ENCODE measurements at places on chromosomes 12 and 14. TPM values are rescaled to one million over a fixed set of nuclear protein-coding genes. Genes with fewer than 3 reads are reported as not detected.

Gene ZC3H10
- total RNA-seq = 4.2 TPM

Gene OTOGL
- total RNA-seq = 0.40 TPM

Gene FGF6
- 24.7 TPM for total RNA-seq

Gene ATL1
- total RNA-seq = 5.6 TPM

Gene NRL
- total RNA-seq = 1.6 TPM

GRCh38 chr12:93563807-93564538, 8.5 kb upstream of the SOCS2 start:
- peaks cover 11% of the 10 kb centered on the region for H3K36me3 ChIP-seq
- no peak overlapping the region for H3K27ac ChIP-seq
- H3K27me3 ChIP-seq = no peaks in the 10 kb centered on the region
- no peak for DNase-seq
- H3K4me3 ChIP-seq = no peak overlapping the region

DNA sequence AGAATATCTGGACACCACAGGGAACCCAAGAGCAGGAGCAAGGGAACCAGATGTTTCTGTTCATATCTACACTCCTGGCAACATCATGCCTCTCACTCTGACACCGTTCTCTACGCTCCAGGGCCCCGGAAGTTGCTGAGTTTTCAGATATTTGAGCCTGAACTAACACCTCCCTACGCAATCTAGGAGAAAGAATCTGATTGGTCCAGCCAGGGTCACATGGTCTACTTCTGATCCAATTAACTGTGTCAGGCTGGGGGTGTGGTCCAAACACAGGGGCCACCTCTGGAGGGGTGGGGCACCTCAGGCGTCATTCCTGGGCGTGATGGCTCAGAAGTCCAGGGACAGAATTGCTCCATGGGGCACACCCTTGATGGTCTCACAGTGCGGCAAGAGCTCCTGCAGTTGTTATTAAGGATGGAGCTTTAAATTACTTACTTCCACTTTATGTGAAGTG, 165.5 kb downstream of the PTPN11 start:
- no peaks in the 10 kb centered on the region for H3K27me3 ChIP-seq
- H3K4me1 ChIP-seq = no peaks in the 10 kb centered on the region
- no peak overlapping the region for H3K4me3 ChIP-seq
- no peak overlapping the region for H3K27ac ChIP-seq
- H3K36me3 ChIP-seq = no peaks in the 10 kb centered on the region

DNA sequence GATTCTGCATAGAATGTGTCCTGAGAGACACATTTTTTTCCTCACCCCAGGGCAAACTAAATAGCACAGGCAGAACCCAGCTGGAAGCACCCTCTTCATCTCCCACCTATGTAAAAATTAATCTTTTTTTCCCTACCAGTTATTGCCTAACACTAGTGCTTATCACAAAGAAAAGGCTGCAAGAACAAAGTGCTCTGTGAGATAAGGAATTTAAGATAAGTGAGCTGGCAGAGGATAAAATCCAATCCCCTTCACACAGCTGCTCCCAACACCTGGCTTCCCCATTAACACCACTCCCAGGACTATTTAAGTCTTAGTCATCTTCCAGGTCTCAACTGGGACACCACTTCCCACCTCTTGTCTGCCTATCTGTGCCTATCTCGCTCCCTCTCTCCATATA, 75.2 kb downstream of the TTC9 start:
- H3K27me3 ChIP-seq = no peaks in the 10 kb centered on the region
- no peak overlapping the region for H3K4me3 ChIP-seq
- H3K4me1 ChIP-seq = peaks cover 2% of the 10 kb centered on the region

GRCh38 chr12:27460471-27460978, 14.0 kb downstream of the SMCO2 start:
- H3K4me3 ChIP-seq = no peak overlapping the region
- H3K27me3 ChIP-seq = no peaks in the 10 kb centered on the region
- no peak for DNase-seq
- peaks cover 6% of the 10 kb centered on the region for H3K4me1 ChIP-seq
- no peak overlapping the region for H3K27ac ChIP-seq

GRCh38 chr12:1993341-1993740, 10.9 kb downstream of the DCP1B start:
- no peak overlapping the region for H3K4me3 ChIP-seq
- H3K27me3 ChIP-seq = no peaks in the 10 kb centered on the region
- H3K36me3 ChIP-seq = peaks cover 6% of the 10 kb centered on the region

DNA sequence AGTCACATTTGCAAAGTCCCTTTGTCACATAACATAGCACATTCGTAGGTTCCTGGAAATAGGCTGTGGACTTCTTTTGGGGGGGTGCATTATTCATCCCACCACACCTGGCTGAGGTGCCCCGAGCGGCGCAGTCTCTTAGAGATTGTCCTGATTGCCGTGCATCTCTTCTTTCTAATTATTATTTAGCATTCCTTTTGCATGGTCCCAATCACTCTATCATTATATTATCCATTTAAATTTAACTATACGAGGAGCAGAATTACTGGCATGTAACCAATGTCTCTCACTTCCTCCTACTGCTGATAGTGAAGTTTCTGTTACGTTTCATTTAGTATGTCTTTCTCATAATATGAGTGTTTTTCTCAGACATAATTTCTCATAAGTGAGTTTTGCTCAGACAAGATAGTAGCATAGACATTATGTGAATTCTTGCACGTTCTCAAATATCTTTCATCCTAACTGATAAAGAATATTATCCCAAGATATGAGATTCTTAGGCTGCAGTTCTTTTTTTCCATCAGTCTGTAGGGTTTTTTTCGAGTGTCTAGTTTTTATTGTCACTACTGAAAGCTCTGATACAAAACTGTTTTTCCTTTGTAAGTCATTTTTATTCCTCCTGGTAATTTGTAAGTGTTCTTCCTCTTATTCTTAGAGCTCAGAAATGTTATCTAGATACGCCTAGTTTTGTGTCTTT, 444.3 kb downstream of the NELL2 start:
- no peak overlapping the region for H3K4me3 ChIP-seq
- H3K36me3 ChIP-seq = no peaks in the 10 kb centered on the region
- no peak for DNase-seq
- H3K4me1 ChIP-seq = no peaks in the 10 kb centered on the region
- no peaks in the 10 kb centered on the region for H3K27me3 ChIP-seq

GRCh38 chr12:47825173-47825639, 5.5 kb upstream of the HDAC7 start:
- H3K36me3 ChIP-seq = no peaks in the 10 kb centered on the region
- H3K4me1 ChIP-seq = peaks cover 69% of the 10 kb centered on the region
- H3K4me3 ChIP-seq = no peak overlapping the region
- DNase-seq = peak; percentile 66
- H3K27me3 ChIP-seq = no peaks in the 10 kb centered on the region

DNA sequence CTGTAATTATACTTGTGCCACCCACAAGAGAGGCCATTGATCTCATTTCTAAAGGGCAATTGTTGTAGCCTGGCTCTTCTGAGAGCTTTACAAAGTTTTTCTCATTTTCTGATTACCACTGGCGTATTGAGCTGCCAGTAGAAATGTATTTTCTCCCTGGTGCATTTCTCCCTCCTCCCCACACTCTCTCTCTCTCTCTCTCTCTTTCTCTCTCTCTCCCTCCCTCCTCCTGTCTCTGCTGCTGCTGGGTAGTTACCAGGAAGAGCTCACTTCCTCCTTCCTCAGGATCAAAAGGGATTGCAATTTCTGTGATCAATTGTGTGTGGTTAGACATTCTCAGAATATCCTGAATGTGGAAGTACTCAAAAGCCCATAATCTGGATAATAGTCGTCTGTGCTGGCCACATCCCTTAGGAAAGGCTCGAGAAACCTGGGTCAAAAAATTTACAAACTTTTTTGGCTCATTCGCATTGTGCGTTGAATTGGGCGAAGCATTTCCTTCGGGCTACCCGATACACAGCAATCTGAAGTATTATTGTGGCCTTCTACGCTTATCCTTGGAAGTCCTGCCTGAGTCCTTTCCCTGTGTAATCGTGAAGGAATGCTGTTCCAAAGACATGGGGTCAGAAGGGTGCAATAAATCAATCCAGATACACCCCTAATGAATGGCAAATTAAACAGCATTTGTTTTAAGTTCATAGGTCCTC, 254.8 kb downstream of the MSRB3 start:
- H3K4me3 ChIP-seq = no peak overlapping the region
- DNase-seq = peak; percentile 54
- peaks cover 12% of the 10 kb centered on the region for H3K4me1 ChIP-seq
- H3K27ac ChIP-seq = peak overlapping the region; percentile 23
- no peaks in the 10 kb centered on the region for H3K27me3 ChIP-seq

GRCh38 chr12:116299665-116300328, 22.3 kb upstream of the MED13L start:
- H3K27me3 ChIP-seq = no peaks in the 10 kb centered on the region
- no peaks in the 10 kb centered on the region for H3K36me3 ChIP-seq
- peaks cover 21% of the 10 kb centered on the region for H3K4me1 ChIP-seq
- H3K27ac ChIP-seq = peak overlapping the region; percentile 60
- no peak overlapping the region for H3K4me3 ChIP-seq
- DNase-seq = peak; percentile 83

DNA sequence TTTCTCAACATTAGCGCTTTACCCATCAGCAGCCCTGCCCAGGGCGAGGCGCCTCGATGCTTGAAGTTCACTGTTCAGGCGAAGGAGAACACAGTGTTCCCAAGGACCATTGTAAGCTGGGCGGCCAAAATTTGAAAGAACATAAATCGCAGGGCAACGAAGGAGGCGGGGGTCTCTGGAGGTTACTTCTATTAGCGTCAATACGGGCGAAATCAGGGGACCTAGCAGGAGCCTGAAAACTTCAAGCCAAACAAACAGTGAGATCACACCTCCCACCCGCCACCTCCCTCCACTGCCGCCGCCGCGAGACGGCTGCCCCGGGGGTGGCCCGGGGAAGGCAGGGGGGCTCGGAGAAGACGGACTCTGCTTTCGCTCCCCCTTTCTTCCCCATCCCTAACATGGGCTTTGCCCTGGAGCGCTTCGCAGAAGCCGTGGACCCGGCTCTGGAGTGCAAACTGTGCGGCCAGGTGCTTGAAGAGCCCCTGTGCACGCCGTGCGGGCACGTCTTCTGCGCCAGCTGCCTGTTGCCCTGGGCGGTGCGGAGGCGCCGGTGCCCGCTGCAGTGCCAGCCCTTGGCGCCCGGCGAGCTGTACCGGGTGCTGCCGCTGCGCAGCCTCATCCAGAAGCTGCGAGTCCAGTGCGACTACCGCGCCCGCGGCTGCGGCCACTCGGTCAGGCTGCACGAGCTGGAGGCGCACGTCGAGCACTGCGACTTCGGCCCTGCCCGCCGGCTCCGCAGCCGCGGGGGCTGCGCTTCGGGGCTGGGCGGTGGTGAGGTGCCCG, at the start of gene PDZRN4:
TSS of gene PDZRN4 (plus strand) at position 263 of the 783 bp plus-strand sequence.
- no peak within 1 kb of the TSS for H3K27ac ChIP-seq
- H3K27me3 ChIP-seq = peaks cover 29% of the 10 kb centered on the region
- peaks cover 12% of the 10 kb centered on the region for H3K4me1 ChIP-seq
- no peaks in the 10 kb centered on the region for H3K36me3 ChIP-seq
- DNase-seq = no peak

GRCh38 chr14:100076133-100076532, 10.9 kb downstream of the EVL start:
- H3K36me3 ChIP-seq = no peaks in the 10 kb centered on the region
- H3K4me3 ChIP-seq = no peak overlapping the region

GRCh38 chr12:77979597-77980250, 149.0 kb downstream of the NAV3 start:
- no peaks in the 10 kb centered on the region for H3K4me1 ChIP-seq
- no peaks in the 10 kb centered on the region for H3K27me3 ChIP-seq
- DNase-seq = no peak
- no peak overlapping the region for H3K4me3 ChIP-seq

DNA sequence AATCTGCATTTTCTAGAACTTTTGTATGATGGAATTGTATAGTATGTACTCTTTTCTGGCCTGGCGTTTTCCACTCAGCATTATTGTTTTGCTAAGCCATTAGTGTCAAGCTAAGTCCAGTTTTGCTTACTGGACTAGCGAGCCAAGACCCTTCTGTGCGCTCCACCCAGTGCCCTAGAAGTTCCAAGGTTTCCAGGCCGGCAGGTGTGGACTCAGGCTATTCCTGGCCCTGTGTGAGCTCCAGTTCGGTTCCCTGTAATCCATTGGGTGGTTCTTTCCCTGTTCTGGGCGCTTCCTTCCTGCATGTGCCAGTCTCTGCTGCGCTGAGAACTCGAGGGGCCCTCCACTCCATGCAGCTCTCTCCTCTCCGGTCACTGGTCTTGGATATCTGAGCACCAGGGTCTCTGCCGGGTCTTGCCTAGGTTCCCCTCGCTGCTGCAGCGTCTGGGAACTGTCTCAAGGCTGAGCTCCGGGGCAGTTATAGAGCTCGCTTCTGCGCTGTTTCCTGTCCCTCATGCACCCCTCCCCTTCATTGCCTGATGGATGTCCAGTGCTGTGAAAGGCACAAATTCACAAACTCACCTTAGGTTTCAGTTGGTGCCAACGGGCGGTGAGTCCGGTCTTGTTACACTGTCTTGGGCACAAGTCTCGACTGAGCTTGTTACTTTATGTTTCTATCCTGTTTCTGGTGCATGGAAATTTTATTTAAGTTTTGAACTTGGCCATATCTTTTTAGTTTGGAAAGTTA, 100.8 kb downstream of the ADGRD1 start:
- no peak overlapping the region for H3K4me3 ChIP-seq
- H3K4me1 ChIP-seq = peaks cover 4% of the 10 kb centered on the region
- H3K27me3 ChIP-seq = peaks cover 8% of the 10 kb centered on the region
- no peak for DNase-seq

DNA sequence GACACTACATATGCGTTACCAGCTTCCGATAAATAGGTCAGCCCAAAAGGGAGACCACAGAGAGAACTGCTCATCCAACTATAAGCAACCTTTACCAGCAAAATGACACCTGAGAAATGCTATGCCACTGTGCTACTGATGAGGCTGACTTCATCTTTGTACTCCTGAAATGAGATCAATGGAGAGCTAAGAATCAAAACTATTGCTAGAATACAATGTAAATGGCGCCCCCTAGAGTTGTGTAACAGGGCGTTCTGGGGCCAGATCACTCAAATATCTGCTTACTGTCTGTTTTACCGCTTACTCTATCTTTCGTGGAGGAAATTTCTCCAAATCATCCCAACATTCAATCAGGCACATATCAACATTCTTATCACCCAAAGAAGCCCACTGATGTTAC, 4.6 kb downstream of the ZNF384 start:
- H3K36me3 ChIP-seq = peaks cover 22% of the 10 kb centered on the region
- peaks cover 12% of the 10 kb centered on the region for H3K4me1 ChIP-seq
- no peaks in the 10 kb centered on the region for H3K27me3 ChIP-seq
- H3K4me3 ChIP-seq = no peak overlapping the region
- no peak for DNase-seq

DNA sequence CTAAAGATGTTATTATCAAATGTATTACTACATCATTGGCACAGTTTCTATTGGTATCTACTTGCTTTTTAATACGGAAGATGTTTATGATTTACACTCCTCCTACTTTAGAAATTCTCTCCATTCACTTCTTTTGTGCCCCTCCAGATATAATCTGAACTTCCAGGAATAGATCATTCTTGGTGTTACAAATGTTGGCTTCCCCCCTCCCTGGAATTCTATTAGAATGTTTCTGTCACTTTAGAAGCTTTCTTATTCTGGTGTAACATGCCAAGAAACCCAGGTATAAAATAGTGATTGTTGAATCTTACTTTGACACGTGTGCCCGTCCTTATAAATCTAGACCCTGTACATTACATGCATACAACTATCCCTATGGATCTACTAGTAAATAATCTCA, 1.2 kb upstream of the WDR20 start:
- H3K4me3 ChIP-seq = no peak overlapping the region
- DNase-seq = no peak
- no peak overlapping the region for H3K27ac ChIP-seq
- H3K4me1 ChIP-seq = peaks cover 8% of the 10 kb centered on the region

- H3K4me1 ChIP-seq = peaks cover 65% of the 10 kb centered on the region
- H3K27ac ChIP-seq = peak overlapping the region; percentile 92
- H3K27me3 ChIP-seq = no peaks in the 10 kb centered on the region
- no peak overlapping the region for H3K4me3 ChIP-seq
Measured at GRCh38 chr14:68953196-68953555, 25.9 kb downstream of the ACTN1 start.
